Stimulated activated CD4-positive, alpha-beta T cell treated with anti-CD3 and anti-CD28 coated beads, Interleukin-1b, Interleukin-23, amount 100 ng/mL, for 1 hour (primary cell): ENCODE measurements at places on chromosomes 3 and 15.

DNA sequence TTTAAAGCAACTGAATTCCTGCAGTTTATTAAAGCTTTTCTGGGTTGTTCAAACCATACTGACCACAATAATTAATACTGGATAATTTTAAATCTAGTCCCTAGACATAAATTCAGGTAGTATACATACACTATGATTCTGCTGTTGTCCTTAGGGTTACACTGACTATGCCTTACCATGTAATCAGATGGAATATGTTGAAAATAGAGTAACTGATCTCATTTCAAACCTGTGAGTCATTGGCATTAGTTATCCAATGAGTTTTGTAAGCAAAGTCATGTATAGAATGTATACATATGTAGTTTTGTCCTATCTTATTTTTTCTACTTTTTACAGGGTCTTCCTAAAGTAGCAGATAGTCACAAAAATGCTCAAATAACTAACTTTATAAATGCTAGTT lies 517.1 kb upstream of the CCDC54 start:
- DNase-seq, result no peak

GRCh38 chr15:67331676-67332075 lies 77.1 kb downstream of the IQCH start:
- no peak for DNase-seq

DNA sequence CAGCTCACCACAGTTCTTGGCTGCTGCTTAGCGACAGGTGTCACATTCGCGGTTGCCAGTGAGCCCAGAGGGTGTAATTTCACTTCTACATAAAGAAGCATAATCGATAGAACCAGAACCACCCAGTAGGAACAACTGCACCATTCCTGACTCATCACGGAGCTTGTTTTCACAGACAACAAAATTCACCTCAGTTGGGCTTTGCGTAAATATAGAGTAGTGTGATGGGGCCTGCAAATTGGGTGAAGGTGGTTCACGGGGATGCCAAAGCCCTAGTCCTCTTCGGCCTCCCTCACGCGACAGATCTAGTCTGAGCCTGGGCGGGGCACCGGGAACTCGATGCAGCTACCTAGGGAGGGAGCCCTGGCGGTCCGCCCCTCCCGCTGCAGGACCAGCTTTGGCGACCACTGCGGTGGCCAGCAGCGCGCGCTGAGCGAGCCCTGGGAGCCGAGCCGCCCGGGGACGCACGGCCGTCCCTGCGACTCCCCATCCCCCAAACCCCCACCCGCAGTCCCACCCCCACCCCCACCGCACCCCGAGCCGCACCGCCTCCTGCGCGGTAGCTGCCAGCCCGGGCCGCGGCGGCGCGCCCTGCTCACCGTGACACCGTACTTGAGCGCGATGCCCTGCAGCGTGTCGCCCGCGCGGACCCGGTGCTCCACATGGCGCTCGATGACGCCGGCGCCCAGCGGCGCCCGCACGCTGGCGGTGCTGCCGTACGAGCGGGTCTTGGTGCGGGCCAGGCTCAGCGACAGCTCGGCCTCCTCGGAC lies 519 bp downstream of the LYSMD2 start:
- DNase-seq, result no peak

DNA sequence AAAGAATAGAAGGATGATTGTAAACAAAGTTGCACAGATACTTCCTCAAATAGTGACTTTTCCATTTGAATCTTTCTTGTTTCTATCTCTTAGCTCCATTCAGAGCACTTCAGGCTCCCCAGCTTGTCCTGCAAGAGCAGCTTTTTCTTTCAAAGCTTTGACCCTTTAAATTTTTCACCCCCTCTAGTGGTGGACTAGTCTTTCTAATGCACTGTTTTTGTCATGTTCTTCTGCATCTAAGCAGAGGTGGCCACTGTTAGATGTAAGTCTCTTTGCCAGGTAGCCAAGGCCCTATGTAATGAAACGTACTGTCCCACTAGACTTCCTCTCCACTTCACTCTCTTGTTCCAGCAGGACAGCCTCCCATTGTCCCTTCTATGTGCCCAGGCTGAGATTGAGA lies 74.0 kb upstream of the MANF start:
- DNase-seq, result no peak

DNA sequence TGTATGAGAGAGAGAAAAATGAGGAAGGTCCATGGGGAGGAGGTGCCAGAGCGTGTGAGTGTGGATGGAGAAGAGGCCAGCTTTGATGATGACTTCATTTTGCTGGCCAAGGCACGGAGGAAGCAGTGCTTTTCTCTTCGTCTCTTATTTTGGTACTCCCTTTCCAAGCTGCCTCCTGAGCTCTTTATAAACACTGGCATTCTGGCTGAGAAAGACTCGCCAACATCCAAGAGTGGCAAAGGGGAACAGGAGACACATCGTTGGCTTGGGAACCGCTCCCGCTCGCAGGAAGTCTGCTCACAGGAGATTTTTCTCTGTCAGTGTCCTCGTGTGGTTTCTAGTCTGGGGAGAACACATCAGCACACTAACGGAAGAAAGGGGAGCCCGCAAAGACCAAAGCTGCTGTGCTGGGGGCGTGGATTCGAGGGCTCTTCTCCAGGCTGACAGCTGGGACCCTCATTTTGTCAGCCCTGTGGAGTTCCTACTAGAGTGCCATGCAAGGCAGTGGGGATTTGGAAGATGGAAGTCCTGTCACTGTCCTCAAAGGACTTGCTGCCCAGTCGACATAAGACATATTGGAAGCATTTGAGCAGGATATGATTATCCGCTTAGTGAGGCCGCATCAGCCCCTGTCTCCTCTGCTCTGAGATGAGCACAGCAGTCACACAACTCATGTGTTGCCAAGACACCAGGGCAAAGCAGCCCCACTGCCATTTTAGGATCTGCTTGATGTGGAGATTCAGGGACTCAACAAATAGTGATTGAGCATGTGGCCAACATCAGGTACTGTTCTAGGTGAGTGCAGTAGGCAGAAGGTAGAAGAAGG lies 8.0 kb upstream of the SEMA4B start:
- no peak for DNase-seq

- no peak for DNase-seq
These were observed 84.1 kb upstream of the LINGO1 start for GRCh38 chr15:77716632-77717332.

DNA sequence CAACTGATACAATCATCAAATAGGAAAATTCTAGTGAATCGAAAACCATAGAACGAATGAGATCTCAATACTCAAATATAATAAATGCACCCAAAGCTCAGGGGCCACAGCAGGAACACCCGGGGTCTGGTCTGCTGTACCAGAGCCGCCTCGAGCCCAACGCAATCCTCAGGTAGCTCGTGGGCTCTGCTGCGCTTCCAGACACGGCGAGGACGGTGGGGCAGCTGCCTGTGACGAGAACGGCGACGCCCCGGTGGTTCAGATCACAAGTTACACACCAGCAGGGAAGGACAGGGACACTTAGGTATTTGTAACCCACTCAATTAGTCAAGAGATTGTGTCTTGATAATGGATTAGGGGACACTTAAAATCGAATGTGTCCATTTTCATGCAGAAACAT lies 54.6 kb downstream of the NIPA2 start:
- DNase-seq, result no peak

GRCh38 chr3:5464649-5465048 lies 277.1 kb downstream of the EDEM1 start:
- DNase-seq, result no peak

DNA sequence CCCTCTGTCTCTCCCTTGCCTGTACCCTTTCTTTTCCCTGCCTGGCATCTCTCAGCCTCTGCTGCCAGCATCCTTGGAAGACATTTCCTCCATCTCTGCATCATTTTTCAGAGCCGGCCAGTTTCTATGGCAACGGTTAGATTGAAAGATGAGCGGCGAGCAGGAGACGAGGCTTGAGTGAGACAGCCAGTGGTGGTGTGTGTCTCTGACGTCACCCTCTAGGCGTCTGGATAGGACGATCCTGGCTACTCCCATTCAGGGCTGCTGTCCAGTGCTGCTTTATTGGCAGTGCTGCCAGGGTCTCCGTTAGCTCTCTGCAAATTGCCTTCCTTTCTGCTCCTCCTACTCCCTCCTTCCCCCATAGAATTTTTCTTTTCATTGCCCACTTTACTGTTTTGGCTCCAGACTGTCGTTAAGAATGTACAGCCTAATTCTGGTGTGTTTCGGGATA lies 57.9 kb downstream of the TRAK1 start:
- DNase-seq, result no peak

DNA sequence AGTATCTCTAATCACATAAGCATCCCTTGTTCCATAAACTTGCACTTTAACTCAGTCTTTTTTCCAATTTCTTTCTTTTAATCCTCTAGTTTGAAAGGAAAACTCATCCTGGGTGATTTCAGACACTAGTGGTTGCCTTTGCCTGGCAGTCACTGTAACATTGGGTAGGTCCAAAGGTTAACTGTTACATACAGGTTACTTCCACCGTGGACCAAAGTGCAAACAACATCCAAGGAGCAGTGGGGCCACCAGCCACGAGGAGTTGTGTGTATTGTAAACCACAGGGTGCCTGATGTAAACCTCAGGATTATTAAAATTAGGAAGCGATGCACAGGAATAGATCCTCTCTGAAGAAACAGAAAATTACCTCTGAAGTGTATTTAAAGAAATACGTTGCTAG lies 75.0 kb downstream of the HCN4 start:
- no peak for DNase-seq

DNA sequence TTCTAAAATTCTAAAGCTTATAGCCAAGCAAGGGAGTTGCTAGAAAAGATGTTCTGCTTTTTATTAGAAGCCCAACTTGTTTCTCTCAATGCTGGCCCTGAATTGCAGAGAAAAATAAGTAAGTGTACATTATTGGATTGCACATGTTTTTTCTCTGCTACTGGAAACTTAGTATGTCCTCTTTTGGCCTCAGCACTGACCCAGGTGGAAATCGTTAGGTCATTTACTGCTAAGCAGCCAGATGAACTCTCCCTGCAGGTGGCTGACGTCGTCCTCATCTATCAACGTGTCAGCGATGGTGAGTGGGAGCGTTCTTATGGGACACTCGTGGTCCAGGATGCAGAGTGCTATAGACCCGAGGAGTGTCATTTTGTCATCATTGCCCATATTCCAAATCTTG lies 69.8 kb downstream of the DHX36 start:
- DNase-seq, result no peak

GRCh38 chr3:67044295-67044694 lies 46.2 kb downstream of the KBTBD8 start:
- no peak for DNase-seq

DNA sequence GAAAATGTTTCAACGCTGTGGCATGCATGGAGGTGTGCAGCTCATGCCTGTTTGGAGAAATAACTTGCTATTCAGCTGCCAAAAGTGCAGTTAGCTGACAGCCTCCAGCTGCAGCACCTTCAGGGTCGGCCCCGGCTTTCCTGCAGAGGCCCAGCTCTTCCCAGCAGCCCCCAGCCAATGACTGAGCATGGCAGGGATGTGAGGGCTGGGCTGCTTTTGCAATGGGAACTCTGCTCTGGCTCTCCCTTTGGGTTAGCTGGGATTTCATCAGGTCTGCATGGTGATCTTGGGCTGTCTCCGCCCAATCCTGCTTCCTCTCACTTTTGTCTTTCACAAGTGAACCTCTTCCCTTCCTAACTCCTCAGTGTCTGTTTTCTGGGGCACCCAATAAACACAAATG lies 396.6 kb downstream of the EPHB1 start:
- DNase-seq, result no peak

DNA sequence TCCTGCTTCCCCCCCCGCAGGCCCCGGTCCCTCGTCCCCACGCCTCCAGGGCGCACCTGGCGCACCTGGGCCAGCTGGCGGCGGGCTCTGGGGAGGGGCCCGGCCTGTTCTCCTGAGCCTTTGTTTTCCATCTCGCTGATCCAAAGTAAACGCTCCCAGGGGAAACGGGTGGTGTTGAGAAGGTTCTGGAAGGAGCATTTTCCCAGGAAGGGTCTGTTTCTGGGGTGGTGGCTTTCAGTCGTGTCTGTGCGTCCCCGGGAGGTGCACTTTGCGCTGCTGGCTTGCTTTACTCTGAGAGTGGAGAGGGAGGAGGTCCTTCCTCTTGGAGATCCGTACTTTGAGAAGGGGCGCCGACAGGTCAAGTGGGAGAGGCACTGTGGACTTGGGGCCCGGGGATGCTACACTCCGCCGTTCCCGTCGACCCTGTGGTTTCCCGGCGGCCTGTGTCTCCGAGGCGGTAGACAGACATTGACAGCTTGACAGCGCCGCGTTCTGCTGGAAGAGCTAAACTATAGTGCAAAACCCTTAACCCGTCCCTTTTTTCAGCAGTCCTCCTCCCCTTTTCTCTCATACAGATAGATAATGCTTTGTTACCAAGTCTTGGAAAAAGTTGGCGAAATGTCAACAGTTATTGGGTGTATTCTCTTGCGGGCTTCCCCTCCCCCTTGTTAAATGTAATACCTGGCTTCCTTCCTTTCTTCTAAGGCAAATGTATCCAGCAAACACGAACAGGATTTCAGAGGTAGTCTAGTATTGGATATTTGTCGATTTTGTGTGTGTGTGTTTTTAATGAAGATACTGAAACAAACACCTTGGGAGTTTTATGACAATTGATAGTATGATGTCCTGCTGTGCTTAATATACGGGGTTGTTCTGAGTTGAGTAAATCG lies 6.5 kb downstream of the TPM1 start:
- DNase-seq, result no peak

DNA sequence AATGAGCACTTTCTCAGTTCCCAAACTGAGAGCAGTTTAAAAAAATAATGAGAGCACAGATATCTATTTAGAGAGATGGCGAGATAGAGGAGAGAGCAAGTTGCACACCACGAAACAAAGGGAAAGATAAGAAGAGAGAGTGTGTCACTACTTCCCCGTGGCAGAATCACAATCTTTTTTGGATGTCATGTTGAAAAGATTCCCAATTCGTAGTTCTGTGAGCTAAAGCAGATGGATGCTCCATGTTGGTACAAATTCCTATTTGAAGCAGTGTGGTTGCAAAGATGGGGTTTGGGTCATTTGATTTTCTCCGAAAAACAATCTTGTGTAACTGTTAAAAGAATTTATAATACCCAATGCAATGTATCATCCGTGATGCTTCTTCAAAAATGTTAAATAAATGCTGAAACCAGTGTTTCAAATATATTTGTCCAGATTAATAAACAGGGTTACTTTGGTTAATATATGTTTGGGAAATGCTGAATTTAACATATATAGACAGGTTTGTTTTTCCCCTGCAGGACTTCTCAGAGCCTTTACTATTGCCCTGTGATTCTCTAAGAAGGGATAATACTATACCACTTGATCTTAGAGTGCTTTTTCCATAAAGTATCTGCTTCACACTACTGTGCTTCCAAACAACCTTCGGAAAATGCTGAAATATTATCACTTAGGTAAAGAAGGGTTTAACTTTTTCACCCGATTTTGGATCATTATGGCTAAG lies 128.5 kb downstream of the MDFIC2 start:
- DNase-seq, result no peak

DNA sequence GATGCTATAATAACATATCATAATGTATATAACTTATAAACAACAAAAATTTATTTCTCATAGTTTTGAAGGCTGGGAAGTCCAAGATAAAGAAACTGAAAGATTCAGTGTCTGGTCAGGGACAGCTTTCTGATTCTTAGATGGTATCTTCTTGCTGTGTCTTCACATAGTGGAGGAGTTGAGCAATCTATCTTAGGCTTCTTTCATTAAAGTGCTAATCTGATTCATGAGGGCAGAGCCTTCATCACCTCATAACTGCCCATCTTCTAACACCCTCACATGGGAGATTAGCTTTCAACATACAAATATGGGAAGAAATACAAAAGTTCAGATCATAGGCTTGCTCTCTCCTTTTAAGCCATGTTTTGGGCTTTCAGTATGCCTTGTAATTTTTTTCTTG lies 774.8 kb upstream of the EPHA6 start:
- DNase-seq, result no peak
